ENCODE measurements at places on chromosomes 5 and 9.

GRCh38 chr5:179232091-179232735 is 113.0 kb downstream of the ADAMTS2 start:
- DNase-seq = no peak

DNA sequence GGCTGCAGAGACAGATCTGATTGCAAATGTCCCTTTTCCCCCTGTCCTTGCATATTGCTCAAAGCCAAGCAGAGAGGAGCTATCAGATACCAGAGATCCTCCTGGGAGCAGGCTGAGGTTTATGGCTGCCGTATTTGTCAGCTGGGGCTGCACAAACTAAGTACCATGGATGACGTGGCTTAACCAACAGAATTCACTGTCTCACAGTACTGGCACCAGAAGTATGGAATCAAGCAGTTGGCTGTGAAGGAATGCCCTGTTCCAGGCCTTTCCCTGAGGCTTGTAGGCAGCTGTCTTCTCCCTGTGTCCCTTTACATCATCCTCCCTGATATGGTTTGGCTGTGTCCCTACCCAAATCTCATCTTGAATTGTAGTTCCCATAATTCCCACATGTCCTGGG is 2.6 kb downstream of the CFAP90 start:
- DNase-seq = no peak

DNA sequence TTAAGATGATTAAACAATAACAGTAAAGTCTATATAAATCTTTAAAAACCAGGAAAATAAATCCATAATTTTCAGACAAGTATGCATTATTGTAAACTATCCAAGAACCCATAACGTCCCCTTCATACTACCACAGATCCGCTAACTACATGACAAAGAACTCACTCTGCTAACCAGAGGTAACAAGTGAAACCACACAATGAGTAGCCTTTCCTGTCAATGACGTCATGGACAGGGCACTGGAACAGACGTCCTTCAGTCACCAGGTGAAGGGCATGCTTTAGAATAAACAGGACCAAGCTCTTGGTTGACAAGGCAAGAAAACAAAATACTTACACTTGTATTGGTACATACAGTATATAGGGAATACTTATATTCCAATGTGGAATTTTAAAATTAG is 45.2 kb downstream of the RNF130 start:
- peak; percentile 15 for DNase-seq

- no peak for DNase-seq
These were observed 284.2 kb downstream of the MAST4 start for GRCh38 chr5:66880401-66880800.

DNA sequence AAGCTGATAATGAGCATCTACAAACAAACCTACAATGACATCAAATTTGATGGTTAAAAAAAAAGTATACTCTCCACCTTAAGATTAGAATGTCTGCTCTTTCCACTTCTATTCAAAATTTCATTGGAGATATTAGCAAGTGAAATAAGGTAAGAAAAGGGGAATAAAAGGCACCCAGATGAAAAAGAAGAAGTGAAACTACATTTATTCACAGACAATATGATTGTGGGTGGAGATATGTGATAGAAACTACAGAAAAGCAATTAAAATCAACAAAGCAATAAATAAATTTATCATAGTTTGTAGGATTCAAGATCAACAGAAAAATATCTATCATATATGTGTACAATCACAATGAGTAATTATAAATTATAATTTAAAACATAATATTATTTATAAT is 395.1 kb upstream of the CCNH start:
- DNase-seq = no peak

DNA sequence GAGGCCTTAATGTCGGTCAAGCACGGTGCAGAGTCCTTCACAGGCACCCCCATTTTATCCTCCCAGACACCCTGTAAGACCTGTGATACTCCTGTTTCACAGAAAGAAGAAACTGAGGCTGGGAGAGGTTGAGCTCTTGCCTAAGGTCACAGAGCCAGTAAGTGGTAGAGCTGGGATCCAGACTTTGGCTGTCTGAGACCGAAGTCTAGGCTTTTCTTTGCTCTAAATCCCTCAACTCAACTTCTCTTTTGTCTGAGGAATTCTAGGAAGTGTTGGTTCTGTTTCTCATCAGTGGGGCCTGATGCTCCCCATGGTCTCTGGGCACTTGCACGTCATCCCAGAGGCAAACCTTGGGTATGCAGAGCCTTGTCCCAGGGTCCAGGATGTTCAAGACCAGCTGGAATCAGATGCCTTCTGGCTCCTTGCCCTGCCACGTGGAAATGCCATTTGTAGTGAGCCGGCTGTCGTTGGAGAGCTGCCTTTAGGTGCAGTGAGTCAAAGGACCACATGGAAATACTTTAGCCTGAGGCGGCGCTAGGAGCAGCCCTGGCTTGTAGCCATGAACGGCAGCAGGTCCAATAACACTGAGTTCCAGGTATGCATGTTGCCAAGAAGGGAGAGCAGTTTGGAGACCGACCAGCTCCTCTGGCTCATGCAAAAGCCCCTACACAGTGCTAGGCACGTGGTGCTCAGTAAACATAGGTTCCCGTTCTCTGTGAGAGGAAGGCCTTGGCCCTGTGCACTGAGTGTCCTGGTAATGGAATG is 9.2 kb downstream of the DCANP1 start:
- no peak for DNase-seq

- no peak for DNase-seq
These were observed 15.4 kb upstream of the PLEKHG4B start for GRCh38 chr5:76358-77169.

- no peak for DNase-seq
These were observed 18.2 kb upstream of the FNIP1 start for GRCh38 chr5:131814990-131815389.

DNA sequence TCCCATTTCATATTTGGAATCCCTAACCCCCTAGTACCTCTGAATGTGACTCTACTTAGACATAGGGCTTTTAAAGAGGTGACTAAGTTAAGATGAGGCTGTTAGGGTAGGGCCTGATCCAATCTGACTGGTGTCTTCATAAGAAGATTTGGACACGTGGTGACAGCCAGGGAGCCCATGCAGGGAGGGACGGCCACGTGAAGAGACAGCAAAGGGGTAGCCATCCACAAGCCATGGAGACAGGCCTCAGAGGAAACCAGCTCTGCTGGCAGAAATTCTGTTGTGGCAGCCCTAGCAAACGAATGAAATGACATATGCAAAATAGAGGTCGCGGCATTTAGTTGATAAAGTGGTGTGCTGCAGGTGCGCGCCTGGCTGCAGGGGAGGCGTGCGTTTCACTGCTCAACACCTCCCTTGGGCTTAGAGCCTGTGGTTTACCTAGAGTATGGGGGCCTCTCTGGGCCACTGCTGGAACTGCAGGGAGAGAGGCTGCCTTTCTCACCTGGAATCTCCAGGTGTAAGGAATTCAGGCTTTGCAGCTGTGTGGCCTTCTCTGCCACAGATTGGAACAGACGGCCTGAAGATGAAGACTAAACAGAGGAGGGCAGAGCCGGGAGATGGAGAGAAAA is 7.1 kb upstream of the AFAP1L1 start:
- peak; percentile 41 for DNase-seq

DNA sequence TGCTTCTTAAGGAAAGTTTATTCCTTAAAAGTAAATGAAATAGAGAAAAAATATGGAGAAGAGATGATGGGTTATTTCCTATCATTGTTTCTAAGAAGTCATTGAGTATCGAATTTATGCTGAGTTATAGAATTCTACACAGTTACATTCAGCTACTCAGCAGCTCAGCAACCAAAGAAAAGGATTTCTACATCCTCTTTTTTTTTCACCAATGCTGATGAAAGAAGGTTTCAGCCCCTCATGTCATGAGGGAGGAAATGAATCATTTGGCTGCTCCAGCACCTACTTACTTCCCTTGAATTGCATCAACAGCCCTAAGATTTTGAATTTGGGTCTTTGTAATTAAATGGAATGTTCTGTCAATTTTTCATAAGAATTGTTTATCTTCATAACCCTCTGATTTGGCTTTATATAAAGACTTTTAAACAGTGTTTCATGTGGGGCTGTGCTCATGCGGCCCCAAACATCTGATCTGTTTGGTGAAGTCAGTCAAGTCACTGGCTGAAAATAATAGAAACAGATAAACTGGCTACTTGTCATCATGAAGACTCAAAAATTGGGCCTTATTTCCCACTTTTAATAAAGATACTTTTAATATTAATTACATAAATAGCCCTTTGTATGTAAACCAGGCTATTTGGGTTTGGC is 18.5 kb upstream of the SNX2 start:
- peak; percentile 66 for DNase-seq

DNA sequence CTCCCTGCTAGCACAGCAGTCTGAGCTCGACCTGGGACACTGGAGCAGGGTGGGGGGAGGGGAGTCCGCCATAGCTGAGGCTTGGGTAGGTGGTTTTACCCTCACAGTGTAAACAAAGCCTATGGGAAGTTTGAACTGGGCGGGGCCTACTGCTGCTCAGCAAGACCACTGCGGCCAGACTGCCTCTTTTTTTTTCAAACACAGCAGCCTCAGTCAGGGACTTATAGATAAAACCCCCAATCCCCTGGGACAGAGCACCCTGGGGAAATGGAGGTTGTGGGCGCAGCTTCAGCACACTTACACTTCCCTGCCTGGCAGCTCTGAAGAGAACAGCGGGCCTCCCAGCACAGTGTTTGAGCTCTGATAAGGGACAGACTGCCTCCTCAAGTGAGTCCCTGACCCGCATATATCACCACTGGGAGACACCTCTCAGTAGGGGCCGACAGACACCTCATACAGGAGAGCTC is 151.1 kb upstream of the APC start:
- DNase-seq = no peak

GRCh38 chr9:121260457-121261106 is 7.4 kb upstream of the GSN start:
- no peak for DNase-seq

DNA sequence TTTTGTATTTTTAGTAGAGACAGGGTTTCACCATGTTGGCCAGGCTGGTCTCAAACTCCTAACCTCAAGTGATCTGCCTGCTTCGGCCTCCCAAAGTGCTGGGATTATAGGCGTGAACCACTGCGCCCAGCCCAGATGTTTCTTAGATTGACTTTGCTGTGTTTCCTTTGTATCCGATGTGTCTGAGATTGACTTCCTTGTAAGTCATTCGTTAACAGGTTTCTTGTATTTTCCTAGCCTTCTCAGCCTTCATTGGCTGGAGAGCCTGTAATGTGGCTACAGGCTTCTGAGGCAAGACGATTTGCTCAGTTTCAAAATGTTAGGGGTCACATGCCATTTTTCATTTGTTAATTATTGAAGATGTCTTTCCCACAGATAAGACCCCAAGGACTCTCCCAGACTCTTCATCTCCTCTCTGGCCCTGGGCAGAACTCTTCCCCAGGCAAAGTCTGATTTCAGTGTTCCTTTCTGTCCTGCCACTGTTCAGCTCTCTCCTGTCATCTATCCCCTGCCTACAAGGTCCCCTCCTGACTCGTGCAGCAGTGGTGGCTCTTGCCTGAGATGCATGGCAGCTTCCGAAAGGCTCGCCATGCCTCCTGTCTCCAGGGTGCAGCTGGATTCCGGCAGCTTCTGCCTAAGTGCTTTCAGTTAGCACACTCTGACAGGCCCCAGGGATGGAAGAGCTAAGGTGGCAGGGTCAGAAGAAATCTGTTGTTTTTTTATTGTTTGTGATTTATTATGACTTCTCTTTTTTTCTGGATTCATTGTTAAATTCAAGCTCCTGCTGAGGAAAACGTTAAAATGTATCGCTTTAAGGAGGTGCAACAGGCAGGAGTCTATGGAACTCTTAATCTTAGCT is 206.4 kb downstream of the AOPEP start:
- DNase-seq = no peak

DNA sequence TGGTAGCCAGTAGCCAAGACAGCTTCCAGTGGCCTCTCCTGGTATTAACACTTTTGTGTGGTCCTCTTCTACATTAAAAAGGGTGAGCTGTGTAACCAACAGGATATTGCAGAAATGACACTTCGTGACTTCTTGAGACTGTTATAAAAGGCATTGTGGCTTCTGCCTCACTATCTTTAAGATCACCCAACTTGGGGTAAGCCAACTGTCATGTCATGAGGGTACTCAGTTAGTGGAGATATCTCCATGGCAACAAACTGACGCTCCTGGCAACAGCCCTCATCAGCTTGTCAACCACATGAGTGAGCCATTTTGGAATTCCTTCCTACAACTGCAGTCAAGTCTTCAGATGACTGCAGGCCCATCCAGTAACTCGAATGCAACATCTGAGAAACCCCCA is 121.7 kb downstream of the DEPDC1B start:
- peak; percentile 12 for DNase-seq

GRCh38 chr9:37596504-37596903 is 4.1 kb upstream of the TOMM5 start:
- DNase-seq = no peak

DNA sequence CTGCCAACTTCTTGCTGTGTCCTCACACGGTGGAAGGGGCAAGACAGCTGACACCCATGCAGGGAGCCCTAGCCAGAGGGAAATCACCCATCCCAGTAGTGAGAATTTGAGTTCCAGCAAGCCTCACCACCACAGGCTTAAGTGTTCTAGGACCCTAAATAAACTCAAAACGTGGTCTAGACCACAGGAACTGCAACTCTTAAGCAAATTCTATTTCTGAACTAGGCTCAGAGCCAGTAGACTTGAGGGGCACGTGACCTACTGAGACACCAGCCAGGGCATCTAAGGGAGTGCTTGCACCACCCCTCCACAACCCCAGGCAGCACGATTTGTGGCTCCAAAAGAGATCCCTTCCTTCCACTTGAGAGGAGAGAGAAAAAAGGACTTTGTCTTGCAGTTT is 96.0 kb upstream of the PHF24 start:
- no peak for DNase-seq

DNA sequence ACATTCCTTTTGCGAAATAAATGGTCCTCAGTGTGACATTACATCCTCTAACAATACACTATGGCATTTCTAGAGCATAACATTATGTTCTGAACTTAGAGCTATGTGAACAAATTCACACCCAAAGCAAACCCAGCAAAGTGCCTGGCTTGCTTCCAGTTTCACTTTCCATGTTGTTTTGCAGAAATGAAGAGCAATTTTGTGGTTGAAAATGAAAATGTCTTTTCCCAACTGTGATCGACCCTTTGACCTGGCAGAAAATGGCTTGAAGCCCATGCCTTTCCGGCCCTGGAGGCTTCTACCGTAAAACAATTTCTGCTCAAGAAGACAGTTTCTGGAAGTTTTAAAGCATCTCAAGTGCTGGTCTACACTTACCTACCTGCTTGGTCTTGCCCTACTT is 344.7 kb upstream of the RGMB start:
- no peak for DNase-seq

Measured in activated CD4-positive, alpha-beta T cell treated with anti-CD3 and anti-CD28 coated beads, Interleukin-2, Interleukin-6, amounts not matched to agents 100 ng/mL and 50 ng/mL, durations not matched to agents 16 hours and 8 hours (primary cell).